ENCODE measurements at places on chromosomes 4 and X.

DNA sequence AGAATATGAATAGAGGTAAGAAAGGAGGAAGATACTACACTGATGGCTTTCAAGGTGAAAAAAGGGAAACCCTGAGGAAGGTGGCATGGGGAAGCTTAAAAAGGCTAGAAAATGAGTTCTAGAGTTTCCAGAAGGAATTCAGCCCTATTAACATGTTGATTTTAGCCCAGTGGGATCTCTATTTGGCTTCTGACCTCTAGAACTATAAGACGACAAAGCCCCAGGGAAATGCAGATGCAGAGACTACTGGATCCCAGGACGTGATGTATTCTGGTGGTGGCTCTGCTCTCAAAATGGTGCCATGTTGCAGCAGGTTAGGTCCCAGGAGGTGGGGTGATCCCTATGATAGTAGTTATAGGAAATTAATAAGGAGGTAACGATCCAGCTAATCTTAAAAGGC, 120.4 kb downstream of the TMA16 start:
- DNase-seq: no peak

DNA sequence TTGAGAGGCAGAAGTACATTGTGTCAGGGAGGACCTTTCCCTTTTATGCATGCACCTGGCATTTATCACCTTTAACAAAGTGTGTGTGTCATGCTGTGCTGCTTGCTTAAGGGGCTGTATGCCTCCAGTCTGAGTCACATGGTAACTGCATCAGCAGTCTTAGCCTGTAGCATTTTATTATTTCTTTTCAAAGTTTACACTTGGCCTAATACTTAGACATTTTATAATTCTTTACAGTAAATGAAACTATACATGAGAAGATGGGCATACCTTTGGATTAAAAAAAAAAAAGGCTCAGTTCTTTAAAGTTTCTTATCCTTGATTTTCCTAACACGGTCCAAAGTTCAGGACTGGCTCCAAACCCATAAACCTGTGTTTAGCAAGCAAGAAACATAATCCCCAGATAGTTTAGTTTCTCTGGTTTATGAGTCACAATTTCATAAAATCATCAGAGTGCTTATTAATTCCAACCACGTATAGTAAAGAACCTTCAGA, 14.6 kb downstream of the NPNT start:
- no peak for DNase-seq

- DNase-seq: no peak
These were observed 403.9 kb upstream of the SMIM31 start for GRCh38 chr4:164350061-164350460.

- no peak for DNase-seq
These were observed 364.5 kb upstream of the MAD2L1 start for GRCh38 chr4:120431180-120431579.

- no peak for DNase-seq
These were observed 3.5 kb upstream of the MAD2L1 start for GRCh38 chr4:120070196-120070595.

GRCh38 chr4:134708616-134709015, 507.0 kb upstream of the PABPC4L start:
- DNase-seq: no peak

DNA sequence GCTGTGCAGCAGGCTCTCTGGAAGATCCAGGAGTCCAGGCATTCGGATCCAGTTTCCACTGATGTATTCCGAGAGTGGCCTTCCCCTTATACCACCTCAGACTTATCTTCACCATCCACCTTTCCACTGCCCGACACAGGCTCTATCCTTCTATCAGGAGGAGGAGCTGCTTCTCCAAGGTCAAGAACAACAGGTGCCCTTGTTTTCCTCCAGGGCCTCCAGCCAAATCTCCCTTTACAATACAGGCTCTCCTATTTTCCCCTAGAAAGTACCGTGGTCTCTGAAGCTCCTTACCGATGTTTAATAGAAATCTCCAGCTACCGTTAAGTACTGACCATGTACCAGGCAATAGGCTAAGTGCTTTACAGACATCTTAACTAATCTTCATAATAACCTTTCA, 61.3 kb downstream of the AFAP1 start:
- no peak for DNase-seq

DNA sequence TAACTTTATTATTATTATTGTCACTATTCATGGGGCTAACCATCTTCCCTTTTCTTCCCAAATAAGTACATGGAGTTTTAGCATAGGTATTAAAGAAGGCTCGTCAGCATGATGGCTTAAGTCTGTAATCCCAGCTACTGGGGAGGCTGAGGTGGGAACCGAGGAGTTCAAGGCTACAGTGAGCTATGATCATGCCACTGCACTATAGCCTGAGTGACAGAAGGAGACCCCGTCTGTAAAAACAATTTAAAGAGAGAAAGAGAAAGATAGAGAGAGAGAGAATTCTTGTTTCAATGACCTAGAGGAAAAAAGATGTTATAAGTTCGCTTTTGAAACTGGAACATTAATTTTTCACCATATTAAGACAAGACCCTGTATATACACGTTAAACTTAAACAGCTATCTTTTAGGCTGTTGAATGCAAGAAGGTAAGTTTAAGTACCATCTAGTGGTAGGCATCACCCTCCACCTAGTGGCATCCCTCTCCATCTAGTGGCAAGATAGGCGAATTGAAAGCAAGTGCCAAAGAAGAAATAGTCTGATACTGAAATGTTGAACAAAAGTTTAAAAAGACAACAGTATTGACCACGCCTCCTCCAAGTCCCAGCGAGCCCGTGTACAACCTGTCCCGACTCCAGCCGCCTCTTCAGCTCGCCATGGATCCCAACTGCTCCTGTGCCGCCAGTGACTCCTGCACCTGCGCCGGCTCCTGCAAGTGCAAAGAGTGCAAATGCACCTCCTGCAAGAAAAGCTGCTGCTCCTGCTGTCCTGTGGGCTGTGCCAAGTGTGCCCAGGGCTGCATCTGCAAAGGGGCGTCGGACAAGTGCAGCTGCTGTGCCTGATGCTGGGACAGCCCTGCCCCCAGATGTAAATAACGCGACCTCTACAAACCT, 26.0 kb upstream of the YTHDC1 start:
- DNase-seq: no peak

- DNase-seq: no peak
These were observed 536.2 kb upstream of the KLHL4 start for GRCh38 chrX:86981326-86981879.

- no peak for DNase-seq
These were observed 254.6 kb upstream of the EPHA5 start for GRCh38 chr4:65924843-65925242.

GRCh38 chrX:130994671-130995070, 63.5 kb upstream of the ARHGAP36 start:
- DNase-seq: no peak

DNA sequence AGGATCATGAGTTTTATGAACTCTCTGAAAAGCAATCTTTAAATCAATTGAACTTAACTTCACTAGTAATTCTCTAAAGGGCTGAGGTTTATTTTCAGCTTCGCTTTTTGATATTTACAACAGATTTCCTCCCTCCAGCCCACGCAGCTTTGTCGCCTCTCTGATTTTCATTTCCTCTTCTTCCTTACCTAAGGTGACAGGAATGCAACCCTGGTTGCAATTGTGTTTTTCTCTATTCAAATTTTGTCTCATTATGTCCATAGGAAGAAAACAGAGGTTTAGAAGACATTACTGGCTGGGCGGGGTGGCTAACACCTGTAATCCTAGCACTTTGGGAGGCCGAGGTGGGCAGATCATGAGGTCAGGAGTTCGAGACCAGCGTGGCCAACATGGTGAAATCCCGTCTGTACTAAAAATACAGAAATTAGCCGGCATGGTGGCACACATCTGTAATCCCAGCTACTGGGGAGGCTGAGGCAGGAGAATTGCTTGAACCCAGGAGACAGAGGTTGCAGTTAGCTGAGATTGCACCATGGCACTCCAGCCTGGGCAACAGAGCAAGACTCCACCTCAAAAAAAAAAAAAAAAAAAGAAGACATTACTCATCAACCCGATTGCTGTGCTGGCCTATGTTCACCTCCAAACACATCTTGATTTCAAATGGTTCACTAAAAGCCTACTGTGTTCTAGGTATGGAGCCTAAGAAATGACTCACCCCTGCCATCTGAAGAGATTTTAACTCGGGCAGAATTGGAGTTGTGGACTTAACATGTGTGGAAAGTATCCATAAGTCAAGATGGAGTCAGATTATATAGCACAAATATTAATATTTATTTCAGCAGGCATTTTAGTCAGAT, 36.8 kb downstream of the VSIG4 start:
- DNase-seq: no peak

DNA sequence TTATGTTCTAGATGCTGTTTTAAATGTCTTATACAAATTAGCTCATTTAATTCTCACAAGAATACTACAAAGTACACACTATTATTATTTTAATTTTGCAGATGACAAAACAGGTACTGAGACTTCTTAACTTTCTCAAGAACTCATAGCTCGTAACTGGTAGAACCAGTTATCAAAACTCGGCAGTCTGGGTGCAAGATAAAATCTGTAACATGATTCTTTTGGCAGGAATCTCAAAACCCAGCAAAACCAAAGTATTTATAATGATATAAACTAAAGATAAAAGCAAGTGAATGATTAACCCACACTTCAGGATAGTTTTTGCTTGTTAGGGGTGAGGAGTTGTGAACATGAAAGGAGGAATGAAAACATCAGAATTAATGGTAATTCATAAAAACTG, 27.6 kb downstream of the CLNK start:
- DNase-seq: no peak

GRCh38 chr4:138406876-138407275, 164.7 kb upstream of the SLC7A11 start:
- no peak for DNase-seq

- no peak for DNase-seq
These were observed 3.6 kb downstream of the CASP6 start for GRCh38 chr4:109699553-109700225.

DNA sequence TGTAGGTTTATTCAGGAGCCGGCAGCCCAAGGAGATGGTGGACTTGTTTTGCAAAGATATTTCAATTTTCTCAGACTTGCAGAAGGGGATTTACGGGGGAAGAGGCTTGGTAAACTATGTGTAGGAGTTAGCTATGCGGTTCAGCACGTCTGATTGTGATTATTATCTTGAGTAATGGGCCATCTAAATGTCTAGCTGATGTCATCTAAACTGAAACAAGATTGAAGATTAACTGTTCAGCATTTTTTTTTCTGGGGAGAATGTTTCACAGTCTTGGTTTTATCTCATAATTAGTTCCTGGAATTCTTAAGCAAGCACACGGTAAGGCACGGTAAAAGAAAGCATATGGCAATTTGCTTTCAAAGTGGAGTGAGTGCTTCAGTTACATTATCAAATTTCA, 207.3 kb upstream of the CXorf51B start:
- DNase-seq: no peak

DNA sequence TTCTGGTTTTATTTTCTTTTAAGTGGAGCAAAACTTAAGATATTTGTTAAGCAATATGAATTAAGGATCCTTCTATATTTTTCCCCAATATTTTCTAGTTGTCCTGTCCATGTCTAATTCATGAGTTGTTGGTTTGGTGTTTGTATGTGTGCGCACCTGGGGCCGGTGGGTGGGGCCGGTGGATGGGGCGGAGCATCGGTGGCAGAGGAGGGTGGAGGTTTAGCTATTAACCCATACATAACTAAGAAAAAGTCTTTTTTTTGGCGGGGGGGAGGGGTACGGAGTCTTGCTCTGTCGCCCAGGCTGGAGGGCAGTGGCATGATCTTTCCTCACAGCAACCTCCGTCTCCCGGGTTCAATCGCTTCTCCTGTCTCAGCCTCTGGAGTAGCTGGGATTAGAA, 489.8 kb downstream of the PDGFC start:
- no peak for DNase-seq

GRCh38 chrX:136303041-136303440, 2.3 kb downstream of the ADGRG4 start:
- no peak for DNase-seq

GRCh38 chr4:24588216-24588954, 4.0 kb upstream of the DHX15 start:
- DNase-seq: no peak

- DNase-seq: no peak
These were observed 47.6 kb downstream of the HTT start for GRCh38 chr4:3122081-3122563.

DNA sequence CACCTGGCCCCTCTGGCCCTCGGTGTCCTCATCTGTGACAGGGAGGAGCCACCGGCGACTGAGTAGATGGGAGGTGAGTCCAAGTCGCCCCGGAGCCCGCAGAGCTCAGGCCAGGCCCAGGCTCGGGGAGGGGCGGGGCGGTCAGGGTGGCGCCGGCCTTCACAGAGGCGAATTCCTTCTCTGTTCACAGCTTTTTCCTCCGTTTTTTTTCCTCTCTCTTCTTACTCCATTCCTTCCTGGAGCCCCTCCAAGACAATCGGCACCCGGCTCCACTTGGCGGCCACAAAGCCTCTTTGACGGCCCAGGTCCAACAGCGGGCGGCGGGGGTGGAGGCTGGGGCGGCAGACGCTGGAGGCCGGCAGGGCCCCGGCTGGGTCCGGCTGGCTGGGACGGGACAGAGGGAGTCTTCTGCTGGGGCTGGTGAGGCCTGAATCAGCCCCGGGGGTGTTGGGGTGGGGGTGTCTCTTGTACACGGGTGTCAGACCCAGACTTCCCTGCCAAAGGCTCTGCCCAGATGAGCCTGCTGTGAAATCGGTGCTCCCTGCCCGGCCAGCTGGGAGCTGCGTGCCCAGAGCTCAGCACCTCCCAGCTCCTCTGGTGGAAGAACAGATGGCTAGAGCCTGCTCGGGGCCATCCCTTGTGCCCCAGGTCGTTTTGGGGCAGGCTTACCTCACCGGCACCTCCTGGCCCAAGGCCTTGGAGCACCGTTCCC, 22.6 kb downstream of the FGFRL1 start:
- DNase-seq: no peak

GRCh38 chr4:147546349-147546748, 65.5 kb downstream of the EDNRA start:
- no peak for DNase-seq

GRCh38 chr4:75686346-75686745, 13.1 kb upstream of the G3BP2 start:
- DNase-seq: no peak

- no peak for DNase-seq
These were observed 40.0 kb upstream of the ANK2 start for GRCh38 chr4:113009461-113009860.

GRCh38 chrX:118847676-118848075, 24.1 kb downstream of the ZCCHC12 start:
- no peak for DNase-seq

GRCh38 chrX:68902706-68903504, 74.1 kb downstream of the EFNB1 start:
- DNase-seq: no peak

- no peak for DNase-seq
These were observed 21.1 kb downstream of the CPZ start for GRCh38 chr4:8613421-8614364.
